ENCODE measurements at places on chromosomes 1 and 21. TPM values are rescaled to one million over a fixed set of nuclear protein-coding genes. Genes with fewer than 3 reads are reported as not detected.

Gene LCE2B
- total RNA-seq, result not detected

Gene SERPINC1
- total RNA-seq, result 0.43 TPM

Gene SPRR3
- total RNA-seq, result not detected

Gene FCRLB
- total RNA-seq, result 1.8 TPM

Gene TCEA3
- 6.4 TPM for total RNA-seq

Gene MCOLN3
- total RNA-seq, result 0.29 TPM
